ENCODE measurements at places on chromosomes 7 and 10. TPM values are rescaled to one million over a fixed set of nuclear protein-coding genes. Genes with fewer than 3 reads are reported as not detected.

DNA sequence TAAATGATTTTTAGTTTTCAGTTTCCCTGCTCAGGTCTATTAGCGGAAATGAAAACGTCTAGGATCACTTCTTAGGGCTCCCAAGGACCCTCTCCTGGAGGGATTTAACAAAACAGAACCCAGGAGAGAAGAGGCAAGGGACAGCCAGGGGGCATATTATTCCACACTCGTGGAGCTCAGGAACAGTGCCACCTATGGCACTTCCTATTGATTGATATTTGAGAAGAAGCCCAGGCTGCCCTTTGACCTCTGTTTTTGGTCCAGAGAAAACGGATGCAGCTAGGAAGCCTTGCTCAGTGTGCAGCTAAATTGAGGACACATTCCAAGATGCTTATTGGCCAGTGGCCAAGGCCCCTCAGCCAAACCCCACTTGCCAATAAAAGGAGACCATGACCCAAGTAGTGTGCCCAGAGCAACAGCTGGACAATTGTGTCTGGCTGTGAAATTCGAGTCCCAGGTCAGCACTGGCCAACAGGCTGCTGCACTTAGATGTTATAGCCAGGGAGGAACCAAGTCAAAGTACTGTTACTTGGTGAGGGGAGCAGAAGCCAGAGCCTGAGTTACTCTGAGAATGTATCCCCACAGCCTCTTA is 24.0 kb upstream of the GPNMB start:
- H3K4me1 ChIP-seq: no peaks in the 10 kb centered on the region
- no peaks in the 10 kb centered on the region for H3K27me3 ChIP-seq
- H3K4me3 ChIP-seq: no peak overlapping the region
- H3K27ac ChIP-seq: no peak overlapping the region

DNA sequence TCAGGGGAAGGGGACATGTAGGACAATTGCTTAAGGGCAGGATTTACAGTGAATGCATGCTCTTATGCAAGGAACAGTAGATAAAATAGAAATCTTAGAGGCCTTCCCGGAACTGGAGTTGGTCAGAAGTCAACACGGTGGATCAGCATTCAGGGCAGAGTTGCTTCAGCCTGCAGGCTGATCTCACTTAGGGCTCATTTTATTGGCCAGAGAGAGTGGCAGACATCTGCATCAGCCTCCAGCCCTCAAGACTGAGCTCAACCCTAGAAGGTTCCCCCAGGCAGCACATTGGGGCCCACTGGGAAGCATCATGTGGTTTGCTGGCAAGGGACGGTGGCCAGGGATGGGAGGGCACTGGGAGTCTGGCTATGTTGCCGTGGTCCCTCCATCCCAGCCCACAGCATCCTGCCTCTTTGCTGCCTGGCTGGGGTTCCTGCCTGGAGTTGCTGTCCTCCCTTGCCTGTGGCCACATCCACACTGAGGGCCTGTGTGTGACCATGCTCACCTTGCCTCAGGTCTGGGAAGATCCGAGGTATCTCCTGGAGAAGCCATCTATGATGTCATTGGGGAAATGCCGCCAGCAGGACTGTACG is 13.0 kb downstream of the SCART1 start:
- H3K27ac ChIP-seq: no peak overlapping the region
- no peak overlapping the region for H3K4me3 ChIP-seq
- H3K4me1 ChIP-seq: no peaks in the 10 kb centered on the region
- H3K27me3 ChIP-seq: no peaks in the 10 kb centered on the region
- DNase-seq: no peak

- H3K4me3 ChIP-seq: no peak overlapping the region
- no peaks in the 10 kb centered on the region for H3K36me3 ChIP-seq
- no peaks in the 10 kb centered on the region for H3K27me3 ChIP-seq
- no peaks in the 10 kb centered on the region for H3K4me1 ChIP-seq
- no peak overlapping the region for H3K27ac ChIP-seq
- no peak for DNase-seq
These were observed 52.7 kb upstream of the INPP5A start for GRCh38 chr10:132484922-132485321.

DNA sequence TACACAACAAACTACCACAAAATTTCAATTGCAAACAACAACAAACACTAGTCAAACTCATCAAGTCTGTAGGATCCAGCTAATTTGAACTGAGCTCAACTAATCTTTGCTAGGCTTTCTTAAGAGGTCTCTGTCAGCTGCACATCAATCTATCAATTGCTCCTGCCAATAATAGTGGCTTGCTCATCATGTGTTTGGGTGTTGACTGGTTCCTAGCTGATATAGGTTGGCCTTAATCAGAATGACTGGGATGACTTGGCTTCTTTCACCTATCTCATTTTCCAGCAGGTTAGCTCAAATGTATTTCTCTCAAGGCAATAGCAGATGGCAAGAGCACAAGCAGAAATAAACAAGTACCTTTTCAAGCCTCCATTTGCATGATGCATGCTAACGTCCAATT is 370.3 kb upstream of the NFE2L3 start:
- H3K36me3 ChIP-seq: no peaks in the 10 kb centered on the region
- peaks cover 15% of the 10 kb centered on the region for H3K27me3 ChIP-seq
- no peak for DNase-seq

GRCh38 chr10:124210263-124210662 is 116.9 kb upstream of the CHST15 start:
- H3K27me3 ChIP-seq: no peaks in the 10 kb centered on the region
- H3K36me3 ChIP-seq: no peaks in the 10 kb centered on the region
- no peak for DNase-seq
- no peaks in the 10 kb centered on the region for H3K4me1 ChIP-seq
- H3K27ac ChIP-seq: no peak overlapping the region

DNA sequence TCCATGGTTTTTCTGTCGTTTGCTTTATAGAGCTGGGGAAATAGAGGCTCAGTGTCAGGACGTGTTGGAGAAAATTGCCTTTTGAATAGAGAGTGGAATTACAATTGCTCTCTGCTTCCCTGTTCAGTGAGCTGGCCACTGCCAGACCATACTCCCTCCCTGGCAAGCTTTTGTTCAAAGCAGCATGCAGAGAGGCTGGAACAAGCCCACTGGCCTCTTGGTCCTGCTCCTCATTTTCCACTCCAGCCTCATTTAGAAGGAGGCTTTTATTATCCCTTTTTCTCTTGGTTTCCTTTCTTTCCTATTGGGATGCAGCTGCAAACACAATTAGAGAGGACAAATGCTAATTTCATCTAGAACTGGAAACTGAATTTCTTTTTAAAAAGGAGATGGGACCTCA is 302.2 kb upstream of the PODXL start:
- H3K36me3 ChIP-seq: no peaks in the 10 kb centered on the region
- no peaks in the 10 kb centered on the region for H3K4me1 ChIP-seq
- no peak overlapping the region for H3K27ac ChIP-seq
- no peak for DNase-seq

DNA sequence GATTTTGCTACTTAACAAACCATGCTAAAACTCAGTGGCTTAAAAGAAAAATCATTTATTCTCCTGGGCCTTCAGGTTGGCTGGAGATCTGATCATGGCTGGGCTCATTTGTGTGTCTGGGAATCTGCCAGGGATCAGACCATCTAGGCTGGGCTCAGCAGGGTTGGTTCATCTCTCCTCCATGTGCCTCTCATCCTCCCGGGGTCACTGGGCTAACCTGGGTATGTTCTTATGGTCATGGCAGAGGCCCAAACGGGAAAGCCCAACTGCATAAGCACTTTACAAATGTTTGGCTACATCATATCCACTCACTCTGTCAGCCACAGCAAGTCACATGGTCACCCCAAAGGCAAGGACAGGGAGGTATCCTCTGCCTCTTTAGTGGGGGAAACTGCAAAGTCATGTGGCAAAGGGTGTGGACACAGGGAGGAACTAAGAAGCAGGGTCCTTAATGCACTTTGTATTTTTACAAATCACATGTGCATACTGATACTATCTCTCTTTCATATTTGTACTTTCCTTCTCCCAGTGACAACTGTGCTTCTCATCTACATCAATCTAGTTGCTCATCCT is 231.4 kb downstream of the BUB3 start:
- no peak overlapping the region for H3K27ac ChIP-seq
- H3K4me1 ChIP-seq: no peaks in the 10 kb centered on the region
- H3K36me3 ChIP-seq: peaks cover 4% of the 10 kb centered on the region
- no peak overlapping the region for H3K4me3 ChIP-seq

DNA sequence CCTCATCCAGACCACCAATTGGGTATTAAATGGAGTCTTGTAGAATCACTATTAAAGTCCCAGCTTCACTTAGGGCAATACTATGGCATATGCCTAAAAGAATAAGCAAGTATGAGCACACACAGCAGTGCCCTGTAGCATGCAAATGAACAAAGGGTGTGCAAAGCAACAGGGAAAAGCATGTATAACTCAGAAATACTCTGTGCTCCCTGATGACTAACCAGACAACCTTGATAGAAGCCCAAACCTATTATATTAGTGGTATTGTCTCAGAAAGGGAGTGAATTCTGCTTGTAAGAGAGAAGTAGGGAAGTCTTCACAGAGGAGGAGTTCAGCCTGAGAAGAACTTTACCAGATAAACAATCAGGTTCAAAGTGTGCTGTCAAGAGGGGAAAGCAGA is 131.2 kb downstream of the DGKI start:
- H3K27me3 ChIP-seq: peaks cover 4% of the 10 kb centered on the region
- H3K4me1 ChIP-seq: no peaks in the 10 kb centered on the region
- no peak overlapping the region for H3K27ac ChIP-seq
- no peaks in the 10 kb centered on the region for H3K36me3 ChIP-seq
- no peak for DNase-seq

DNA sequence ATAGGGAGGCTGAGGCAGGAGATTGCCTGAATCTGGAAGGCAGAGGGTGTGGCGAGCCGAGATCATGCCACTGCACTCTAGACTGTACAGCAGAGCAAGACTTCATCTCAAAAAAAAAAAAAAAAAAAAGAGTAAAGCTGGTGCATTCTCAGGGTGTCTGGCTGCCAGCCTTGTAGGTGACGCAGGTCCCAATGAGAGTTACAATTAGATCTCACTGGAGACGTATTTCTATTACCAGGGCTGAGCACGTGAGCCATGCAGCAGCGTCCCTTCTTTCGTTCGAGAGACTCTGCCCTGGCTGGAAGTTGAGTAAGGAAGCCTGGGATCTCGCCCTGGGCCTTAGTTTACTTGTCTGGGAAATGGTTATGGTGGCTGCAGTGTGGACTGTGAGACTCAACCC is 22.4 kb upstream of the ZMIZ1 start:
- H3K4me3 ChIP-seq: no peak overlapping the region
- peaks cover 46% of the 10 kb centered on the region for H3K4me1 ChIP-seq
- DNase-seq: no peak
- H3K36me3 ChIP-seq: no peaks in the 10 kb centered on the region

DNA sequence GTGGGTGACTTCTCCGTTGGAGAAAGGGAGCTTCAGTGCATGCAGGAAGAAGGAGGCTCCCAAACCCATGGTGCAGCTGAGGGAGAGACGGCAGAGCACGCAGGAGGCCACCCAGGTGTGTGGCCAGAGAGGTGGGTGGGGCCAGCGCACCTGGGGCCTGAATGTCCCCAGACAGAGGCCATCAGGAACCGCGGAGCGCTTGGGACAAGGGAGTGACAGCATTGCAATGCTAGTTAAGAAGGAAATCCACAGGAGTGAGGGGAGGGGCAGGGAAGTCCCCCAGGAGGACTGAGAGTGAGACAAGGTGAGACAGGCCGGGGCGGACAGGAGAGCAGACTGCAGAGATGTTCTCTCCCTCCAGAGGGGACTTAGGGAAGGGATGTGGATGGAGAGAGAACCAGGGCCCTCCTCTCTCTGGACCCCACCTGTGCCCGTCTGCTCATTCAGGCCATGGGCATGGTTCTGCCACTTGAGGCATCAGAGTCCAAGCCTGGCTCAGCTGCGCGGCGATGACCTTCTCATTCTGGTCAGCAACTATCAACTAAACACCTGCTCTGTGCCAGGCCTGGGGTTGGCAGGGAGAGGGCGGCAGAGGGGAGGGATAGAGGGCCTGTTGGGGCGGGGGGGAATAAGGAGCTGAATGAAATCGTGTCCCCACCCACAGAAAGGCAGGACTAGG is 69.4 kb upstream of the COL13A1 start:
- no peaks in the 10 kb centered on the region for H3K27me3 ChIP-seq
- no peak overlapping the region for H3K27ac ChIP-seq
- no peak for DNase-seq
- peaks cover 17% of the 10 kb centered on the region for H3K4me1 ChIP-seq
- no peak overlapping the region for H3K4me3 ChIP-seq
- H3K36me3 ChIP-seq: no peaks in the 10 kb centered on the region

- H3K27me3 ChIP-seq: no peaks in the 10 kb centered on the region
- H3K4me1 ChIP-seq: peaks cover 58% of the 10 kb centered on the region
- no peak for DNase-seq
- H3K4me3 ChIP-seq: no peak overlapping the region
- H3K36me3 ChIP-seq: peaks cover 26% of the 10 kb centered on the region
These were observed 5.3 kb downstream of the LARP4B start for GRCh38 chr10:926075-926698.

DNA sequence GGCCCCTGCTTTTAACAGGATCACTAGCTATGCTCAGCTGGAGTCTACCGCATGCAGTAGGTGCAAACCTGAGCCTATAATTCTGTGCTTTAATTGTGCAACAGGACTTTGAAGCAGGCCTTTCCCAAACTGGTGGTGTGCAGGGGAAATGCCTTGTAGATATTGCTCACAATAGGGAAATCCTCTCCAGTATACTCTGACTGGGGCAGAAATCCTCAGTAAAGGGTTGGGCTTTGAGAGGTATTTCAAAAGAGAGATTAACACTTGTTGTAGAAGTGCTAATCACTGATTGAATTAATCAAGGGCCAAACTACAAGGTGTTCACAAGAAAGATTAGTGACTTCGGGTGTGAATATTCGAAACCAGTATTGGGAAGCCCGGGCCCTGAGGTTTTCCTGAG is 58.5 kb upstream of the EXOC6 start:
- H3K27ac ChIP-seq: no peak overlapping the region
- H3K36me3 ChIP-seq: no peaks in the 10 kb centered on the region
- no peaks in the 10 kb centered on the region for H3K27me3 ChIP-seq
- H3K4me1 ChIP-seq: no peaks in the 10 kb centered on the region
- no peak for DNase-seq

DNA sequence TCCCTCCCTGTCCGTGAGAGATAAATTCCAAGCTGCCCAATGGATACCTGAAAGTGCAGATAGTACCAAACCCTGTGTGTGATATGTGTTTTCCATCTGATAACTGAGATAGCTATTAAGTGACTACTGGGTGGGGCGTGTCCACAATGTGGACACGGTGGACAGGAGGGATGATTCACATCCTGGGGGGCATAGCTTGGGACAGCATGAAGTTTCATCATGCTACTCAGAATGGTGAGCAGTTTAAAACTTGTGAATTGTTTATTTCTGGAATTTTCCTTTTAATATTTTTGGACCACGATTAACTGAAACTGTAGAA is 158.6 kb downstream of the CREB5 start:
- no peak overlapping the region for H3K27ac ChIP-seq
- H3K27me3 ChIP-seq: peaks cover 9% of the 10 kb centered on the region
- no peaks in the 10 kb centered on the region for H3K4me1 ChIP-seq
- DNase-seq: no peak

PRF1 gene
- 7.5 TPM for total RNA-seq

NUTM2D gene
- 0.55 TPM for total RNA-seq

CTAGE15 gene
- not detected for total RNA-seq

CRYGN gene
- total RNA-seq: not detected

ATG9B gene
- total RNA-seq: 4.0 TPM

TFPI2 gene
- total RNA-seq: not detected
